ENCODE measurements at places on chromosomes 1 and 21.
A peak's percentile ranks its signal among the peaks of the same experiment; 100 is the strongest.

DNA sequence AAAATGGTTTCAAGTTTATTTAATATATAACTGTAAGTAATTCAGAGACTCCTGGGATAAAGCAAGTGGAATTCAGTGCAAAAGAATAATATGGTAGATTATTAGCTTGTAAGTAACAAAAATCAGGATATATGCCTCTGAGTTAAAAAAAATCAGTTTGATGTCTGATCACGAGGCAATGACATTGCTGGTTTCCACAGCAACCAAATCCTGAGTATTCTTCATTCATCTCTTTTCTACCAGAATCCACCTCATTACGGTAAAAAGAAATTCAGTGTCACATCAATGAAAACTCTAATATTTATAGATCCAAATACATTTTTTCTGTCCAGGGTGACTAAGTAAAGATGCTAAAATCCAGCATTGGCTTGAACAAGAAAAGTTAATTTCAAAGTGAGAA is 642.3 kb upstream of the TMPRSS15 start:
- H3K27me3 ChIP-seq: no peaks in the 10 kb centered on the region
- H3K4me1 ChIP-seq: no peaks in the 10 kb centered on the region
- H3K27ac ChIP-seq: no peak overlapping the region

DNA sequence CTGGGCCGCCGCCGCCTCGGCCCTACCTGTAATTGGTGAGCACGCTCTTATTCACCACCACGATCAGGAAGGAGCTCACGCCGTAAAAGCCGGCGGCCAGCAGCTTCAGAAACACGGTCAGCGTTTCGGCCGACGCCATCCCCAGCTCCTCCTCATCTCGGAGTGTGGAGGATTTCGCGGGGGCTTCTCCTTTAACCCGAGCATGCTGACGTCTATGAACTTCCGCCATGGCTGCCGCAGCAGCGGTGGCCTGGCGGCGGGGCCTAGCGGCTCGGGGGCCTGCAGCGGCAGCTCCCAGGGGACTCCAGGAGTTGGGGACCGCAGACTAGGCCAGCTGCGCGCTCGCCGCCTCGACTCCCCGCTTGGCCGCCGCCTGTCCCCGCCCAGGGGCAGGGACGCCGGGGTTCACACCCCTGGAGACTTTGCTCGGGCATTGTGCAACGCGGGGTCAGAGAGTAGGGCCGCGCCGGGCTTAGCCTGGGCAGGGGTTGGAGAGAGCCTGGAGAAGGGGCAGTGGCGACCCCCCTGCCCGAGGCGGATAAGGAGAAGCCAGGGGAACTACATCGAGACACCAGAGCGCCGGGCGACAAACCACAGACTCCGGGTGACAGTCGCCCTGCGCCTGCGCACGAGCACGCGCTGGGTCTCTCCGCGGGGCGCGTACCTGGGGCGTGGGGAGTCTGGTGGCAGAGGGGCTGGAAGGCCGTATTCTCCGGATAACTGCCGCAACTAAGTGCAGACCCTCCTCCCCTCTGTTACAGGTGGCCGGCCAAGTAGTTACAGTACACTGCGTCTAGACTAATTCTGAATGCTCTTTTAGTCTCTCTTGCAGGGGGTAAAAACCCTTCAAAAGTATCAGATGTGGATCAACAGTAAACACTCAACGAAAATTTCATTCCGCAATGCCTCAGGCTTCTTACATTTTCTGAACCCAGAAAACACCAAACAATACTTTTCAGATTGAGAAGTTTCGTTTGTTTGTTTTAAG is at the start of gene SLC35D1:
Gene SLC35D1, minus strand, starts transcription at position 364 of the 988 bp plus-strand sequence. Its CDS starts 135 bp downstream, at position 229.
- DNase-seq: peak; percentile 57
- peaks cover 3% of the 10 kb centered on the region for H3K4me1 ChIP-seq
- H3K27ac ChIP-seq: peak within 1 kb of the TSS; percentile 83
- H3K4me3 ChIP-seq: peak within 1 kb of the TSS; percentile 90
- H3K27me3 ChIP-seq: no peaks in the 10 kb centered on the region

- no peak overlapping the region for H3K4me3 ChIP-seq
- H3K27ac ChIP-seq: no peak overlapping the region
- H3K4me1 ChIP-seq: no peaks in the 10 kb centered on the region
- peaks cover 84% of the 10 kb centered on the region for H3K36me3 ChIP-seq
These were observed 61.8 kb upstream of the LAMC2 start for GRCh38 chr1:183124259-183124658.

GRCh38 chr1:161160671-161161145 is 1.4 kb downstream of the USP21 start:
- H3K4me1 ChIP-seq: peaks cover 15% of the 10 kb centered on the region
- peaks cover 14% of the 10 kb centered on the region for H3K36me3 ChIP-seq
- H3K27me3 ChIP-seq: no peaks in the 10 kb centered on the region

DNA sequence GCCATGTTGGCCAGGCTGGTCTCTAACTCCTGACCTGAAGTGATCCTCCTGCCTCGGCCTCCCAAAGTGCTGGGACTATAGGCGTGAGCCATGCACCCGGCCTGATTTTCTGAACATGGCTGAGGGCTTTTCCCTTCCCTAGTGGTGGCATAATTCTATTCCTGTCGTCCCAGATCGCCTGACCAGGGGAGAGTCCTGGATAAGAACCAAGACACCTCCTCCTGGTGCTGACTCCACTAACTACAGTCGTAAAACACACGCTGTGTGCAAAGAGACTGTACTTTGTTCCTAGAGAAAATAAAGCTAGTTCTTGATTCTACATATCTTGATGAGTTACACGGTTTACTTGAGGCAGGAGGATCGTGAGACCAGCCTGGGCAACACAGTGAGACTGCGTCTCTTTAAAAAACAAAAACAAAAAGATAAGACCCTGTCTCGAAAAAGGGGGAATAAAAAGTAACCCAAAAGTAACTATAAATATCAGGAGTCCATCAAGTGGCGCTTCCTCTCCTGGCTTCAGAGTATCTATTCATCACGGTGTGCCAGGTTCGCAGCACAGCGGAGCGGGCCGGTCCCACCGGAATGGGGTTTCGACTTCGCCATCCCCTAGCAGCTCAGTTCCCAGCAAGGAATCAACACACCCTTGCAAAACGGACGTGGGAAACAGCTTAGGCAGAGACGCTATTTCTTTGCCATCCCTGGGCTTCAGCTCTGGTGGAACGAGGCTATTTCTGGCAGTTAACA is 973 bp downstream of the SDF4 start:
- H3K36me3 ChIP-seq: no peaks in the 10 kb centered on the region
- peak overlapping the region; percentile 88 for H3K27ac ChIP-seq
- no peaks in the 10 kb centered on the region for H3K27me3 ChIP-seq
- H3K4me3 ChIP-seq: peak overlapping the region; percentile 84
- peaks cover 14% of the 10 kb centered on the region for H3K4me1 ChIP-seq
- peak; percentile 56 for DNase-seq

DNA sequence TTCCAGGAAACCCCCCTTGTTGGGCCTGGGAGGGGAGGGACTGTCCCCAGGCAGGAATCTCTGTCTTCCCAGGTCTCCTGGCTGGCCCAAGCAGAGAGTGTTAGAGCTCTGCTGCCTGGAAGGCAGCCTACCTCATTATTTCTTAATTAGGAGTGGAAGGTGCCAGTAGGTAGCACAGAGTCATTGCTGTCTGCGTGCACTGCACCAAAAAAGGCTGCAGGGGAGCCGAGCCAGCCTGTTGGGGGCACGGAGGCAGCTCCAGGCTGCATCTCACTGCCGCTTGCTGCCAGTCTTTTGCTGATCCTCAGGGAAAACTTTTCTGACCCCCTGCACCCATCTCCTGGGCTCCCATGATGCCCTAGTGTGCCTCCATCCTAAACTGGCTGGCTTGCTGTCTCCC is 58.1 kb downstream of the LRRN2 start:
- peaks cover 7% of the 10 kb centered on the region for H3K4me1 ChIP-seq
- H3K27me3 ChIP-seq: peaks cover 5% of the 10 kb centered on the region
- H3K36me3 ChIP-seq: no peaks in the 10 kb centered on the region

- H3K4me3 ChIP-seq: no peak overlapping the region
- no peak overlapping the region for H3K27ac ChIP-seq
- no peaks in the 10 kb centered on the region for H3K36me3 ChIP-seq
- H3K4me1 ChIP-seq: peaks cover 4% of the 10 kb centered on the region
These were observed 296.8 kb downstream of the TPR start for GRCh38 chr1:186078245-186078644.

- H3K27me3 ChIP-seq: no peaks in the 10 kb centered on the region
- no peaks in the 10 kb centered on the region for H3K36me3 ChIP-seq
- H3K4me1 ChIP-seq: no peaks in the 10 kb centered on the region
- no peak for DNase-seq
- no peak overlapping the region for H3K4me3 ChIP-seq
These were observed 382.0 kb upstream of the PROX1 start for GRCh38 chr1:213605732-213606131.

DNA sequence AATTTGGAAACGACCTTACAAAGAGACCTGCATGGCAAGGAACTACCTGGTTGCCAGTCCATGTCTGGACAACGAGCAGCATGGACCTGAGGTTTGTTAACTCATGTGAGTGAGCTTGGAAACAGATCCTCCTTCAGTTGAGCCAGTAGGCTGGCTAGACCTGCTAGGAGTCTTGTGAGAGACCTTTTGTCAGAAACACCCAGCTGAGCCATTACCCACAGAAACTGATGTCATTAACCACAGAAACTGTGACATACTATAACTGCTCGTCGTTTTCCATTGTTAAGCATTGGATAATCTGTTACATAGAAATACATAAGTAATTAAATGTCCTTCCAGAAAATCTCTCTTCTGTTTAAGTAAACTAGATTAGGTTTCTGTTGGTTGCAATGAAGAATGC is 211.1 kb upstream of the C21orf91 start:
- no peaks in the 10 kb centered on the region for H3K4me1 ChIP-seq
- no peak overlapping the region for H3K4me3 ChIP-seq
- no peaks in the 10 kb centered on the region for H3K27me3 ChIP-seq
- H3K36me3 ChIP-seq: no peaks in the 10 kb centered on the region
- H3K27ac ChIP-seq: no peak overlapping the region

GRCh38 chr1:19349999-19350398 is 37.9 kb downstream of the SLC66A1 start:
- H3K36me3 ChIP-seq: peaks cover 36% of the 10 kb centered on the region
- H3K27me3 ChIP-seq: no peaks in the 10 kb centered on the region
- no peaks in the 10 kb centered on the region for H3K4me1 ChIP-seq
- DNase-seq: no peak
- no peak overlapping the region for H3K27ac ChIP-seq

DNA sequence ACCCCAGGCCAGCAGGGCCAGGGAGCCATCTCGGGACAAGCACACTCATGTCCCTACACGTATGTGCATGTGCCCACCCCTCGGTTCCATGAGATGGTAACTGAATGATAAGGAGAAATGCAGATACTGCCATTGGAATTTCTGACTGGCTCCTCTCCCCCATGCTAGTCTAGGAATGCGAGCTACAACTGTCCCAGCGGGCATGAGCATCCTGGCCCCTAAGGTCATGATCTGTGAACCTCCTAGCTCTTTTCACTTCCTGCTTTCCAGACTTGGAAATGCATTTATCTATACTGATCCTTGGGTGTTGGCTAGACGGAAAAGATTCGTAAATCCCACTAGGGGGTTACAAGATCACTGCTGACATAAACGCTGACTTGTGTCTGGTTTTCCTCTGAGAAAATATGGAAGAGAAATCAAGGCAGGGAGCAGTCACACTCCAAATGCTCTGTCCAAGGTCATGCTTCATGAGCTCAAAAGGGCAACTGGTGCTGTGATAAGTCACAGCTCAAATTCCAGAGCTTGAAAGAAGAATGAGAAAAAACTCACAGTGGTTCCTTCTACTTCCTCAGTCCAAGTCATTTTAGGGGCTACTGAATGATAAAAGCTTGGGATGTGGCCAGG is 49.8 kb downstream of the SLC45A1 start:
- H3K27me3 ChIP-seq: no peaks in the 10 kb centered on the region
- peaks cover 18% of the 10 kb centered on the region for H3K4me1 ChIP-seq
- no peak overlapping the region for H3K4me3 ChIP-seq

DNA sequence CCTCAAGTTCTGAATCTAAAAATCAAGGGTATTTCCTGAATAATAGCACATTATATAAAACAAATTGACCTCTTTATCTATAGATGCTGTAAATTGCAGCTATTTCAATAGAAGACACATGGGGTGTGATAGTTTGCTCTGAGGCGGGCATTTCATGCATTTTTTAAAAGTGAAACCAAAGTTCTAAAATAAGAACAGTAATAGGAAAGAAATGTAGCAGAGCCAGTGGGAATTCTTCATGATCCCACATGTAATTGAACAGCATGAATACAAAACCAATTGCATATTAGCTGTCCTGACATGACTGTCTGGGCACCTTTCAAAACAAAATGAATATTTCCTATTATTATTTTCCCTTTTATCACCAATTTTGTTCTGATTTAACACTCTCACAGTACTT is 85.0 kb downstream of the RGS21 start:
- H3K27ac ChIP-seq: no peak overlapping the region
- no peak overlapping the region for H3K4me3 ChIP-seq
- no peaks in the 10 kb centered on the region for H3K27me3 ChIP-seq
- no peaks in the 10 kb centered on the region for H3K4me1 ChIP-seq

GRCh38 chr1:60621368-60621851 is 461.0 kb upstream of the NFIA start:
- DNase-seq: peak; percentile 51
- peaks cover 7% of the 10 kb centered on the region for H3K4me1 ChIP-seq
- H3K27ac ChIP-seq: no peak overlapping the region
- H3K27me3 ChIP-seq: no peaks in the 10 kb centered on the region
- no peaks in the 10 kb centered on the region for H3K36me3 ChIP-seq
- peak overlapping the region; percentile 20 for H3K4me3 ChIP-seq

DNA sequence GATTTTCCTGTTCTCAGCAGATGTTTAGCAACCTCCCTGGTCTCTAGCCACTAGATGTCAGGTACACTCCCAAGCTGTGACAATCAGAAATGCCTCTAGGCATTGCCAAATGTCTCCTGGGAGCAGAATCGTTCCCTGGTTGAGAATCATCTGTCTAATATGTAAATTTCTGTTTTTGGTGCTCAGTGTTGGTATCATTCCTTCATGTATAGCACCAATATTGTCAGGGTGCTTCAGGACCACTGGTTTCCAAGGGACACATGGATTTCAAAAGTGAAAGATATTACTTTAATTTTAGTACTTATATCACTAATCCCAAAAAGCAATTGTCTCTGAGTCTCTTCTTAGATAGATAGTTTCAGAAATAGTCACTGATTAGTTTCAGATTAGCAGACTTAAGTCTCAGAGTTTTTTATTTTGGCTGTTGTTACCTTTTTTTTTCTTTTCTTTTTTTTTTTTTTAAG is 160.1 kb downstream of the PTPRC start:
- H3K27ac ChIP-seq: no peak overlapping the region
- no peaks in the 10 kb centered on the region for H3K36me3 ChIP-seq
- H3K4me1 ChIP-seq: no peaks in the 10 kb centered on the region
- H3K27me3 ChIP-seq: no peaks in the 10 kb centered on the region

DNA sequence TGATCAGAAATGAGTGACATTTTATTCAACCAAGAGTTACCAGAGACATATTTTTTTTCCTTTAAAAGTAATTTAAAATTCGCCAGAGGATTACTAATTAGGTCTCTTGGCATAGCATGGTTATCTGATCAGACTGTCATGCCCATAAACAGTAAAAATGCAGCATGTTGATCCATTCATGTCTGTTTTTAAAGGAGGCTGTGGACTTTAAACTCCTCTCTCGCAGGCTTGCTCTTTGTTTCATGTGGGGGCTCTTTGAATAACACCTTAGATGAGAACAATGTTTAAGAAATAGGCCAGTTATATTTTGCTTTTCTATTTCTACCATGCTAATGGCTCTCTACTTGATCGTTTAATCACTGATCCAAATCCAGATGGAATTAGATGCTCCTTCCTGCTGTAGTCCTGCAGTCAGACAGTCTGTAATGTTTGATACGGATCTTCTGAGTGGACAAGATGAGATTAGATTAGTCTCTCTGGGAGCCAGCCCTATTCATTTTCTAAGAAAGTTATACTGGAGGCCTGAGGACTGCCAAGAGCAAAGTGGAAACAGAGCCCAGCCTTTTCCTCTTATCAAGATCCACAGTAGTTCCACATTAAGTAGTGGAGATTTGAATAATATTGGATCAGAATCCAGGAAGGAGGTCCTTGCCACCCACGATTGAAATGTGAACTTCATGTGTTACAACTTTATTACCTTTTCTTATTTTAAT is 197.4 kb downstream of the HS2ST1 start:
- H3K4me3 ChIP-seq: no peak overlapping the region
- H3K27me3 ChIP-seq: no peaks in the 10 kb centered on the region
- no peak overlapping the region for H3K27ac ChIP-seq
- H3K36me3 ChIP-seq: no peaks in the 10 kb centered on the region
